ENCODE measurements at places on chromosomes 7 and 10.

GRCh38 chr7:37947138-37947940, 26.9 kb downstream of the EPDR1 start:
- no peak for DNase-seq

- DNase-seq: no peak
Measured at GRCh38 chr10:43821103-43821502, 172.4 kb upstream of the ZNF32 start.

DNA sequence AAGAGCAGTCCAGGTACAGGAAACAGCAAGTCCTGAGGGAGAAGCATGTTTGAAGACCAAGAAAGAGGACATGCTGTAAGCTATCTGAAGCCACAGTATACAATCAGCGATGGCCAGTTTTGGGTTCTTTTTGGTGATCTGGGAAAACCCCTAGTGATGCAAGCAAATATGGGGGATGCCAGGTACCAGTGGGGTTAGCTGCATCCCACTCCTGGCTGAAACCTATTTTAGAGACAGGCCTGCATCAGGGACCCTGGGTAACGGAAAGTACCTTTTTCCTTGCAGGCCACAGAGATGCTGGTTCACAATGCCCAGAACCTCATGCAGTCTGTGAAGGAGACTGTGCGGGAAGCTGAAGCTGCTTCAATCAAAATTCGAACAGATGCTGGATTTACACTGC, 32.9 kb downstream of the AP3M1 start:
- DNase-seq: no peak

GRCh38 chr7:137847568-137848050, 835 bp upstream of the DGKI start:
- no peak for DNase-seq

- DNase-seq: no peak
Measured at GRCh38 chr7:7702826-7703225, 15.6 kb downstream of the RPA3 start.

- DNase-seq: no peak
Measured at GRCh38 chr7:13871008-13871407, 118.5 kb downstream of the ETV1 start.

GRCh38 chr10:124756156-124756903, 12.2 kb upstream of the FAM53B start:
- no peak for DNase-seq

Data from NCI-H2107 (cell line).